H4 (cell line): ENCODE measurements at places on chromosomes 1 and 21. TPM values are rescaled to one million over a fixed set of nuclear protein-coding genes. Genes with fewer than 3 reads are reported as not detected.

GRCh38 chr1:38052750-38053415, 6.3 kb upstream of the POU3F1 start:
- no peak for DNase-seq

- DNase-seq: peak; percentile 18
Measured at GRCh38 chr1:224183591-224184312, 712 bp downstream of the DEGS1 start.

- DNase-seq: no peak
Measured at GRCh38 chr1:153778051-153778823, 3.0 kb downstream of the SLC27A3 start.

GRCh38 chr1:24369199-24369598, 44.4 kb downstream of the STPG1 start:
- no peak for DNase-seq

GRCh38 chr1:52482326-52483004, 70.4 kb downstream of the TUT4 start:
- no peak for DNase-seq

DNA sequence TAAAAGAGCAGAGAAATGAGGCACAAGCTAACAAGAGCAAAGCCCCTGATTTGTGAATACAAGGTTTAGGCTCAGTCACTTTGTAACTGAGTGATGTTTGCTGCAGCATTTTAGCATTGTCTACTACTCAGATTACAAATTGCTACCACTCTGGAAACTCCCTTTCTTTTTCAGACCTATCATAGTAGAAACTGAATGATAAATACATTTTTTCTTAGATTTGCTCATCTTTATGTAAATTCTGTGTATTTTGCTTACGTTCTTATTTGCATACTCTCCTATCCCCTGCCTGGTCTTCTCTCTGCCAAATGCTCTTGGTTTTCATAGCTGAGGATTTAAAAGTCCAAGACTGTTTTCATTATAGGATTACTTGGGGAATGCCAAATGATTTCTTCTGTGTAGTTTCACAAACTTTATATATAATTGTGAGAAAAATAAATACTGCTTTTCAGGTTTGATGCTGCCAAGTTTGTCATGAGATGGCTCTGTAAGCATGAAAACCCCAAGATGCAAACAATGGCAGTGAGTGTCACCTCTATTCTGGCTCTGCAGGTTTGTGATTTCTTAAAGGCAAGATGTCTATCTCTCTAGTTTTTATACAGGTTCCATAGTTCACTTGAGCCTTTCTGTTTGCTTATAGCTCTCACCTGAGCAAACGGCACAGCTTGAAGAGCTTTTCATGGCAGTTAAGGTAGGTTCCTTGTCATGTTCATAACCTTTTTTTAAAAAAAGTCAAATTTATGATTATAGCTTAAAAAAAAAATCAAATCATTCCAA, 24.7 kb downstream of the ZYG11A start:
- DNase-seq: no peak

SHISAL2A gene
- not detected in 2 replicates for total RNA-seq

DIRAS3 gene
- 0.06 and 1.5 TPM in 2 replicates for total RNA-seq

FCRL4 gene
- total RNA-seq: not detected in 2 replicates

SLC45A1 gene
- 0.31 TPM in 1 of 2 replicates, not detected in the other for total RNA-seq

KCNN3 gene
- total RNA-seq: 0.06 and 0.41 TPM in 2 replicates

LRRC53 gene
- not detected in 2 replicates for total RNA-seq

SPRTN gene
- 14.7 and 15.6 TPM in 2 replicates for total RNA-seq
